ENCODE measurements at places on chromosomes 2 and 18.

- no peak for DNase-seq
Measured at GRCh38 chr2:126952216-126952615, 53.5 kb downstream of the TEX51 start.

DNA sequence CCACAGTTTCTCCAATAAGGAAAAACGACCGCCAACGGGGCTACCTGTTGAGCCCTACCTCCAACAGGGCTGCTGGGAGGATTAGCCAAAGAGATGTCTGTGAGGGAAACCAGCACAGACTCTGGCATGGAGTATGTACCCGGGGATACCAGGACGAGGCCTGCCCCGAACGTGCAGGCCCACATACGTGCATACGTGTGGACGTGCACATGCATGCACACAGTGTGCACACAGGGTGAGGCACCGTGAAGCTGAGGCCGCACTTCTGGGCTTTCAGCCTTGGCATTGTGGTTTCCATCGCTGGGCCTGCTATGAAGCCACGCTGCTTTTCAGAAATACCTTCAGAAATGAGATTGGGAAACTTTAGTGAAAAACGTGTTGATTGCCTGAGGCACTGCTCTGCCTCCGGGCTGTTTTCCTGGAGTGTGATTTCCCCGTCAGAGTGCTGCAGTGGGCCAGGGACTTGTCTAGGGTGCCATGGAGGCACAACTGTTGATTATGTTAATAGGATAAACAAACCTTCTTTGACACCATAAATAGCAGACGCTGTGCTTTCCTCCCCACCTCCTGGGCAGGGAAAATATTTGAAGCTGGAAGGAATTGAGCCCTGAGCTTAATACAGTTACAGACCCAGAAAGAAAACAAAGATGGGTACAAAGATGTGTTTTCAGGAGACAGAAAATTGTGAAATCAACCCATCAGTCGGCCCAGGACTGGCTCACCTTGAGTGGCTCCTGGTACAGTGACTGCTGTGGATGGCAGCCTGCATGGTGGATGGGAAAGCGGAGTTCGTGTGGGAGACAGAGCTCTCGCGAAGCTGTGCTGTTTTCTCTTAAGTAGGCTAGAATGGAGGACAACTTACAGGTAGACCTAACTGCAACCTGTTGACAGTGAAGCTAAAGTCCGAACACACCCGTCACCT lies 182.3 kb downstream of the FAM210A start:
- no peak for DNase-seq

- DNase-seq = no peak
Measured at GRCh38 chr2:71849111-71849510, 298.6 kb downstream of the CYP26B1 start.

GRCh38 chr18:45227001-45227742 lies 388.1 kb upstream of the SLC14A2 start:
- no peak for DNase-seq

- no peak for DNase-seq
Measured at GRCh38 chr2:44100351-44100750, 68.3 kb upstream of the PPM1B start.

GRCh38 chr2:236960531-236960930 lies 125.2 kb upstream of the COPS8 start:
- DNase-seq = no peak

DNA sequence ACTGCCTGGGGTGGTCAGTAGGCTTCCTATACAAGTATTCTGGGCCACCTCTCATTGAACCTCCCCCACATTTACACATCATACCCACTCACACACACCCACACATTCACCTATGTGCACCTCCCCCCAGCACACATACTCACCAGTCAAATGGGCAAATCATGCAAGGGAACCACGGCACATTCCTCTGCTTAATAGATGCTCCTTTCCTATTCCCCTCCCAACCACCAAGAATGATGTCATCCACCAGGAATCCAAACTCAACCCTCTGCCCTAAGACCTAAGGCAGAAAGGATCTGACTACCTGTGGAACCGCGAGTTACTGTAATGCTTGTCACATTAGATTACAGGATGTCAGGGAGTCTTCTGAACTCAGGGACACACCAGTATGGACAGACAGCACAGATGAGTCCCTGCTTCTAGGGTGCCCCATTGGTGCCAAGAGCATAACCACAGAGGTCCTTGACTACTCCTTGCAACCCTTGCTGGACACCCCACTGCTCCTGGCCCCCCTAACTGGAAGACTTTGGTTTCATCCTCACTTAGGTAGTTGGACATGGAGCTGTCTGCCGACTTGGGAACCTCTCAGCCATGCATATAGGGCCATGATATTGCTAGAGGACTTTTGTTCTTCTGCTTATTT lies 21.5 kb upstream of the CAB39 start:
- DNase-seq = no peak

GRCh38 chr2:169081551-169081950 lies 12.2 kb downstream of the DHRS9 start:
- DNase-seq = peak; percentile 32

GRCh38 chr2:196076778-196077568 lies 8.3 kb upstream of the DNAH7 start:
- DNase-seq = no peak

DNA sequence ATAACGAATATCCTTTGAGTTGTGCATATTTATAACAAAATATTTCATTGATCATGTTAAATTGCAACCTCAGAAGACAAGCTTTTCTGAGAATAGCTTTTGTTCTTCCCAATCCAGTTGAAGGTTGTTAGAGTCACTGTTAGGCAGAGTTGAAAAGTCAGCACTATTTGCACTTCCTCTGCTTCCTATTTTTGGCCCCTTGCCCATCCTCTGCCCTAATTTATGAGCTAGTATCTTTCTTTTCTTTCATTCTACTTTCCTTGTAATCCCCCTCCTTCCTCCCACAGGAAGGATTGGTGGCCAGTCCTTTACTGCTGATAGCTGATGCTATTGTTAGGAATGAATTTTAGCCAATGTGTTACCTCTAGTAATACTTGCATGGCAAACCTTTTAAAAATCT lies 4.9 kb downstream of the RALB start:
- no peak for DNase-seq

DNA sequence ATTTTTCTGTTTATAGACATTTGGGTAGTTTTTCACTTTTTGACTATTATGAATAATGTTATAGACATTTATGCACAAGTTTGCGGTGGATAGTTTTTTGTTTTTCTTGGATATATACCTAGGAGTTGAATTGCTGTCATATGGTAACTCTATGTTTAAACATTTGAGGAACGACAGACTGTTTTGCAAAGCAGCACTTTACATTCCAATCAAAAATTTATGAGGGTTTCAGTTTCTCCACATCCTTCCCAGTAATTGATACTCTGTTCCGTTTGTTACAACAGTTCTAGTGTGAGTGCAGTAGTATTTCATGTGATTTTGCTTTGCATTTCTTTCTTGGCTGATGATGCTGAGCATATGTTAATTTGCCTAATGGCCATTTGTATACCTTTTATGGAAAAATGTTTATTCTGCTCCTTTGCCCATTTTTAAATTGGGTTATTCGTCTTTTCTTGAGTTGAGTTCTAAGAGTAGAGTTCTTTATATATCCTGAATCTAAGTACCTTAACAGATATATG lies 617.3 kb upstream of the LRATD1 start:
- no peak for DNase-seq

DNA sequence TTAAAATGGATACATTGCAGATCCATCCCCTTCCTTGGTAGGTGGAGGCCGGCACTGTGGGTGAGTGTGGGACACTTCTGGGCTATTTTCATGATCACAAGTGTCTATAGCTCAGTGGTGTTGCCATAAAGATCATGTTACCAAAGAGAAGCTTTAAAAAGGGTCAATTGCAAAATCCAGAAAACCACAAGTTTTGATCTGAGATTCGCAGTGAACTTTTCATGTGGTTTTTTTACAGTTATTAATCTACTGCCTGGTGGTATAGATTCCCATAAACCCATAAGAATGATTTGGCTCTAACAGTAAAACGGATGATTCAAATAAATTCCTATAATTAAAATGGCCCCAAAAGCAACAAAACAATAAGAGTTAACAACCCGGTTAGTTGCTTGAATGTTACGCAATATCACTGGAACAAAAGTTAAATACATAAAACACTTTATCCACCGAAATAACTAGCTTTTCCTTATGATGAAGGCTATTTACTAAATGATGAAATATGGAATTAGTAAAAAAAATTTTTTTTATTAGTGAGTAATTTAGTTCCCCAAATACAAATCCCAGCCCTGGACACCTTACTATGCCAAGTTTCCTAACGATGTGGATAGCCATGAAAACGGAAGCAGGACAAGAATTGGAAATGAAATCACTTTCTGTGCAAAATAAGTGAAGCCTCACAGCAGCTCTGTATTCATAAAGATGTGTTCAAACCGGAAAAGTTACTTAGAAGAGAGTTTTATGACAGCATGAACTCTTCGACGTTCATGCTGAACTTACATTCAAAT lies 95.6 kb upstream of the THOC1 start:
- no peak for DNase-seq

GRCh38 chr2:218077464-218078216 lies 8.6 kb downstream of the RUFY4 start:
- DNase-seq = no peak

DNA sequence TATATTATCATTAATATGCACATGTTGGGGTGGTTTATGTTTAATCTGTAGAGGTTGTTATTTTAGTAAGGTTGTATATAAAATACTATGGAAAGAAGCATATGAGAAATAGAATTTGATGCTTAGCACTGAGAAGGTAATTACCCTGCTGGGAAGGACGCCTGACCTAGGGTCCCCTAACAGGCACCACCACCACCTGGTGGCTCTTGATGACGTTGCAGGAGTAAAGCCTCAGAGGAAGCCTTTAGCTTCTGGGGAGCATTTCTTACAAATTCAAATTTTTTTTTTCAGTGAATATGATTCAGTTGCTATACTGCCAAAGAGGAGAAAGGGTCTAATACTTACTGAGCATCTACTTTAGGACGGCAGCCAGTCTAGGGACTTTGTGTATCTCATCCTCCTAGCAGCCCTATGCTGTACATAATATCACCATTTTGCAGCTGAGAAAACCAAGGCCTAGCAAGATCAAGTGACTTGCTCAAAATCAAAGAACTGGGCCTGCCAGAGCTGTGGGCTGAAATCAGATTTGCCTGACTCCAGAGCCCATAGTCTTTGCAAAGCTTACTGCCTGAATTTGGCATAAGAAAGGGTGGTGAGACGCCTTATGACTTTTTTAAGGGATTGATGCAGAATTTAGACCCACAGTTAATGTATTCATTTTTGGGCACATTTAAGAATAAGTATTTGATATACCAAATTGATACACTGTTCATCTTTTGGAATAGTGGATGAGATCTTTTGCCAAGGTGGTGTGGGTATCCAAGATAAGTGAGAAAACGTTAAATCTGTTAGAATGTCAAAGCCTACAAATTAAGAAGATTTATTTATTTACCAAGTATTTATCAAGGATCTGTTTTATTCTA lies 78.8 kb upstream of the GAREM1 start:
- DNase-seq = peak; percentile 18

DNA sequence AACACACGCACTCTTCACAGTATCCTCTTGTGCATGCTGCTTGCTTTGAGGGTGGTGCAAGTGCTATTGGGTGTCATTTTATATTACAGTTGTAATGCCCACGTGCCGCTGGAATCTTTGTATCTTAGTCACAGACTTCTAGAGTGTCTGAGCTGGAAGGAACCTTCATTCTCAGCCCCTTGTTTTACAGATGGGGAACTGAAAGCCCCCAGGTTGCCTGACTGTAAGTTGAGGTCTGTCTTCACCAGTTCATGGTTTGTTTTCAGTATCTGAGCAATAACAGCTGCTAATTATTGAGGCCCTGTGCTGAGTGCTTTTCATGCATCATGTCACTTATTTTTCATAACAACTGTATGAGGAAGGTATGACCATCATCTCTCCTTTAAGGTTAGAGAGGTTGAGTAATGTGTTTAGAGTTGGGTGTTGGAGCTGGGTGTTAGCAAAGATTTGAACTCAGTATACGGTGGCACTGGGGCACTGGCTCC lies 77.0 kb downstream of the PRKCE start:
- no peak for DNase-seq

DNA sequence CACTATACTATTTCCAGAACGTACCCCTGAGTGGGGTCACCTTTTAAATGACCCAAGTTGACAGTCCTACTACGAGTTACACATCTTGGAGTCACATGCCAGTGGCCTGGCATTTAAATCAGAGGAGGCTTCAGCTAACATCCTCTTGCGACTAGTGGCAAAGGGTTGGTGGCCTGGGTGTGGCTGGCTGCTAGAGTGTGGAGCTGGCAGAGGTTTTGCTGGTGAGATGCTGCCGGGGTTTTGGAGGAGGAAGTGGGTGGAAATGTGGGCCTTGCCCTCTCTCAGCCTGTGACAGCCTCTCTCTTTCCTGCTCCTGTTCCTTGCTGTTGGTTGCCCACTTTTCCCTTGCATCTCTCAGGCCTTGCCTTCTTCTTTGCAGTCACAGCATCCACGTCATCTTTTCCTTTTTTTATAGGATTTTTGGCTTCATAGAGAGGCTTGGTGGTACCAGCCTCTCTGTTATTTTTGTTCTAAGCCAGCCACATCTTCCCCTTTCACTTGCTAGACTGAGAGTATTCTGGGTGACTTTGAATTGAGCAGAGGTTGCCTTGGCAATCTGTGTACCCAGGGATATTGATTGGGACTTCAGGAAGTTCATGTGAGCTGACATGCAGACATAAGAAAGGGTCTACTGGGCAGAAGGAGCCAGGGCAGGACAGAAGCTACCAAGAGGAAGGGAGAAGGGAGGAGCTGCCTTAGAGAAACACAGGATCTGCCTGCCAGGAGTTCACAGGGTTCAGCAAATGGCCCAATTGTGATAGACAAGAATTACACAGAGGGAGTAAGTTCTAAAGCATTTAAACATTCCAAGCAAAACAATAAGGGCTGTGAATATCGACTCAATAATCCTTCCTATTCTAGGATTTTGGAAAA lies 55.4 kb downstream of the CDC42EP3 start:
- no peak for DNase-seq

- DNase-seq = no peak
Measured at GRCh38 chr2:127485051-127485693, 41.1 kb downstream of the IWS1 start.

DNA sequence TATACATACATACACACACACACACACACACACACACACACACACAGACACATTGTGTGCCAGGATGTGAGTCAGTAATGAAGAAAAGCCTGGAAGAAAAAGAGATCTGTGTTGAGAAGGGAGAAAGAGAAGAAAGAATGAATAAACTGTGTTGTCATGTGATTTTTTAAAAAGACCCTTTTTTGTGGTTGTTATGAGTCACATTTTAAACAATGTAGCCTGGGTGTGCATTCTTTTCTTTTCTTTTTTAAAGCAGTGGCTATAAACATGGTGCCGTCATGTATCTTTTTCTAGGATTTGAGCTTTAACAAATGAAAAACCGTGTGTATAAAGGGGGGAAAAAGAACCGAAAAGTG lies 87.2 kb downstream of the NRP2 start:
- no peak for DNase-seq

GRCh38 chr2:44974064-44974715 lies 32.7 kb downstream of the SIX3 start:
- DNase-seq = peak; percentile 58

DNA sequence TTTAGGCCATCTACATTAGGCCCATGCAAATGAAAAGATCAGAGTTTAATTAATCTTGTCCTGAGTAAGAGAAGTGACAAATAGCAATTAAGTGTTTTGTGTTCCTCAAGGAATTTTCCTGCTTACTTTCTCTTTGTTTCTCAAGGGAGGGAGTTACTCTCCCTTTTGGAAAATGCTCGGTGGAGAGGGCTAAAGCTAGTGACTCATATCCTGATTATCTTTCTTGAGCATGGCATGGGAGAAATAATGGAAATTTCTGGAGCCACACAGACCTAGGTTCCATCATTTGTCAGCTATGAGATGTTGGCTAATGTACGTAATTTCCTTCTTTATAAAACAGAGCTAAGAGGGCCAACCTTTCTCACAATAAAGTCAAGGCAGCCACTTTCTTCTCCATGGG lies 177.1 kb downstream of the ETAA1 start:
- DNase-seq = no peak

All from retina (tissue), 1 donor.